Foreskin keratinocyte (primary cell): ENCODE measurements at places on chromosomes 6 and 20.

DNA sequence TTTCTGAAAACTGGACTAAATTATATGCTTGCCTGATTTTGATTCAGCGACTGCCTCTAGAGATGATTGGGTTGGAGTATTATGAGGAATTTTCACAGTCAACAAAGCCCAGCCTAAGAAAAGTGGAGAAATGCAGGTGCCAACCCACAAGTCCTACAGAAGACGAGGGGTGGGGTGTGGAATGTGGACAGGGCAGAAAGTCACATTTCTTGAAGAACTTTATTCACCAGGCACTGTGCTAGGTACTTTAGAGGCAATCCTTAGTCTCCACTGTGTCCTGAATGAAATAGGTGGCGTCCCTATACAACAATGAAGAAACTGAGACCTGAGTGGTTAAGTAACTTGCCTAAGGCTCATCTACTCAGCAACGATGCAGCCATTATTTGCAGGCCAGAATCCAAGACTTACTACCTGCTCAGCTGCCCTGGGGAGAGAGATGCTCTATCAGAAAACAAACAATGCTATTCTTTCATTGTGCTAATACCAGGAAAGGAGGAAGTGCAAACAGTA is 106.3 kb downstream of the RNF144B start:
- DNase-seq, result peak; percentile 12

DNA sequence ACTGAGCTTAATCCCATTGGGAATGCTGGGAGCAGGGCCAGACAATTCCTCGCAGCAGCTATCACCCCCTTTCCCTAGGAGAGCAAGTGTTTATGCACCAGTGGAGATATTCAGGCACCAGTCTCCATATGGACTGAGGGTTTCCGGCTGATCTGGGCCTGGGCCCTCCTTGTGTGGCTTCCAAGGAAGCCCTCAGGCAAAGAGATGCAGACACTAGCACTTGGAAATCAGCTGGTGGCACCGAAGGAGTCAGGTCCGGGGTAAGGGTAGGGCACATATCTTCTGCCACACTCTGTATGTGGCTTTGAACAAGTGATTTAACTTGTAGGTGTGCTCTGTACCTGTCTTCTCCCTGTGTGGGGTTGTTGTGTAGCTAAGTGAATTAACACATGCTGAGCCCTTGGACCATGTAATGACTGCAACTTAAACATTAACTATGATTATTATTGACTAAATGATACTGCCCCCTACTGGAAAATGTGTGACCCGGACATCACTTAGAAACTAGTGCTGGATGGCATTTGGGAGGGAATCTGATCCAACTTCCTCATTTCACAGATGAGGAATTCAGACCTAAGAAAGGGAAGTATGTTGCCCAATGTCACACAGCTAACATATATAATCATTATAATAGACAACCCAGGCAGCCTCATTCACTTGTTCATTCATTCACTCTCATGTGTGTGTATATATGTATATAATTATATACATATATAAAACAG is 19.3 kb upstream of the WFDC2 start:
- DNase-seq, result no peak

- DNase-seq, result peak; percentile 30
Measured at GRCh38 chr20:53656293-53657202, 62.9 kb upstream of the ZNF217 start.

- DNase-seq, result no peak
Measured at GRCh38 chr20:755941-756340, 12.4 kb downstream of the SLC52A3 start.

GRCh38 chr20:13325033-13325432 is 104.0 kb downstream of the ISM1 start:
- no peak for DNase-seq

- DNase-seq, result no peak
Measured at GRCh38 chr6:90403489-90404381, 107.1 kb upstream of the BACH2 start.

DNA sequence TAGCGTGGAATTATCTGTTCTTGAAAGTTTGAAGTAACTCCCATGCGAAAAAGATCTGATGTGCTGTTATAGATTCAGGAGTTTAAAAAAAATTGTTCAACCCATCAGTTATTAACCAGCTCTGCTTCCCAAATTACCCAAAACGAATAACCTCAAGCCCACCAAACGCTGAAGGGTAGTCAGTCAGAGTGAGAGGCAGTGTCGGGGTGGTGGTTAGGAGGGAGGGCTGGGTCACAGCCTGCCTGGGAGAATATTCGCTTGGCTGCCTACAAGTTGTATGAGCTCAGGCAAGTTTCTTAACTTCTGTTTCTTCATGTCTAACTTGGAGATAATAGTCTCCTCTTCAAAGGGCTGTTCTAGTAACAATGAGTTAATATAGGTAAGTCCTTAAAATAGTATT is 114.6 kb downstream of the JPH2 start:
- DNase-seq, result no peak

DNA sequence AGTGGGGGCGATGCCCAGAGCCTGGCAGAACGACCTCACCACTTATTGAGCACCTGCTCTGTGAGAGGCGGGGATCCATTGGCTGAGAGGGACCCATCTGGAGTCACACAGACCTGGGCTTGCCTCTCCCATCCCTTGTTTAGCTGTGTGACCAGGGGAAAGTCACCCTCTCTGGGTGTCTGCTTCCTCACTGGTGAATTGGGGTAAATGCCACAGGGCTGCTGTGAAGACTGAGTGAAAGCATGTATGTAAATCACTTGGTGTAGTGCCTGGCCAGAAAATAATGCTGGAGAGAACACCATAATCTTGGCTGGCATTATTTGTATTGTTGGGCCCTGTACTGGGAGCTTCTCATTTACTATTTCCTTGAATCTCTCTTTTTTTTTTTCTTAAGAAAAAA is 83.4 kb upstream of the PRL start:
- no peak for DNase-seq

GRCh38 chr6:52736145-52736544 is 27.1 kb downstream of the GSTA2 start:
- no peak for DNase-seq

GRCh38 chr20:44166008-44166407 is 21.0 kb downstream of the JPH2 start:
- DNase-seq, result peak; percentile 17

DNA sequence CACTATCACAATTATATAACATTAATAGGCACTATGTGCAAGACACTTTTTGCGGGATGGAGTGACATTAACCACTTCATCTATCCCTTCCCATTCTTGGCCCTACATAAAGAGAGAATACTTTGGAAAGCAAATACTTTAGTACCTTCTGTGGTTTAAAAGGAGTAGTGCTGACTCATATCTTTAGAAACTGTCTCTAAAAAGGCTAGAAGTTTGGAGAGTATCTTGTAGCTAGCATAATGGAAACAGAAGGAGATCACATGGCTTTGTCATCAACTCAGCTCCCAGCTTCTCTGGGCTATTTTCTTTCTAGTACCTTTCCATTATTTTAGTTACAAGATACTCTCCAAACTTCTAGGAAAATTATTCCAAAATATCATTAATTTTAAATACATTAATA is 157.5 kb downstream of the ADGRG6 start:
- DNase-seq, result no peak

DNA sequence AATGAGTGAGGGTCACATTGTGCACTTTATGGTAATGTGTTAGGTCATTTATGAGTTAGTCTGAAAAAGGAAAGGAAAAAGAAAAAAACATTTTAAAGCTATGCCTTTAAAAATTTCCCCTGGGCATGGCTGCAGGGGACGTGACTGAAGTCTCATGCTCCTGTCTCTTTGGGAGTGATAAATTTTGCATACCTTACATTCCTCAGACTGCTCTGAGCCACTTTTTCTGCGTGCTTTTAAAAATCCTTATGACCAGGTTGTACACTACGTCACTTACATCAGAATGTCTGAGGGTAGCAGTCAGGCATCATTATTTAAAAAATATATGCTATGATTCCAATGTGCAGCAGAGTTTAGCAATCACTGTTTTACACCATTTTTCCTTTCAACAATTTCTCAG is 121.2 kb downstream of the RFPL4B start:
- DNase-seq, result peak; percentile 79

- DNase-seq, result peak; percentile 39
Measured at GRCh38 chr6:96450082-96450769, 71.4 kb upstream of the UFL1 start.

GRCh38 chr20:14717134-14717999 is 380.0 kb upstream of the FLRT3 start:
- no peak for DNase-seq

GRCh38 chr6:18115356-18115755 is 7.1 kb downstream of the NHLRC1 start:
- DNase-seq, result peak; percentile 60

- DNase-seq, result no peak
Measured at GRCh38 chr20:4064144-4064909, 49.0 kb upstream of the RNF24 start.

DNA sequence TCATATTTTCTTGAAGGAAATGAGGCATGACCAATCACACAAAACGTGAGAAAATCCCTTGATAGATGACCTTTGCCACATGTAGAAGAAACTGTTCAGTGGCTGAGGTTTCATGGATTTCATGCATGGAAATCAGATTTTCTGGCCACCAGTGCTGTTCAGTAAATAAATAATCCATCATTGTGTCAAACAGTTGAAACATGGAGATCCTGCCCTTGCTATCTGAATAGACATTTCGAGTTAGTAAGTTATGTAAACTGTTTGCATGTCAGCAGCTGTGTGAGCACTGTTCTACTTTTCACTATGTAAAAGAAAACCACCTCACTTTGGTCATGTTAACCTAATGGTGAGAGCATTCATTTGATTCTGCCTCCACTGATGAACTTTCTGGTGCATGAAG is 793.9 kb upstream of the EPHA7 start:
- no peak for DNase-seq

DNA sequence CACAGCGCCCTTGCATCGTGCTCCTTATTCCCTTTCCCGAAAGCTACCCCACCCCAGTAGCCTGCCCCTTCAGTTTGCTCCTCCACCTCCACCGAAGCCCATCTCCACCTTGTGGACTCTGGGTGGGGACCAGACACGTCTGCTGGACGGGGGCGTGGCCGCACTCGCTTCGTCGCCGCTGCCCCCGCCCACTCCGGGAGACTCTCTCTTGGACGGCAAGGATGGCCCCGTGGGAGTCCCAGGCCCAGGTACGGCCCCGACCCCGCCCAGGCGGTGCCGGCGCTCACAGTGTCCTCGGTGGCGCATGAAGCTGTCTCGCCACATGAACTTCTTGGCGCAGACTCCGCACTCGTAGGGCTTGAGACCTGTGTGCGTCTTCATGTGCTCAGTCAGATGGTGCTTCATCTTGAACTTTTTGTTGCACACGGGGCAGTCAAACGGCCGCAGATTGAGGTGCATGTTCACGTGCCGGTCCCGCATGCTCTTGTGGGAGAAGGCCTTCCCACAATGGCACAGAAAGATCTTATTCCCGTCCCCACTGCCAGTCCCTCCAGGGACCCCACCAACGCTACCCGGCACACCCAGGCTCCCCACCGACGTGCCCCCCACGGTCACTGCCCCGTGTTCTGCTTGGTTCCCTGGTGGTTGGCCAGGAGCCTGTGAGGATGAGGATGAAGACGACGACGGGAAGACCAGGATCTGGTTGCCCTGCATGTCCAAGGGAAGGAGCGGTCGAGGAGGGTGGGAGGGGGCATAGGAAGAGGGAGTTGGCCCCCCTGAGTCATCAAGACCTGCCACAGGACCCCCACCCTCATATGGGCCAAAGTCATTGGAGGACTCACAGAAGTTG is 1.3 kb upstream of the TAPBP start:
- DNase-seq, result peak; percentile 54

GRCh38 chr20:62787321-62787720 is 9.0 kb upstream of the MRGBP start:
- DNase-seq, result no peak

DNA sequence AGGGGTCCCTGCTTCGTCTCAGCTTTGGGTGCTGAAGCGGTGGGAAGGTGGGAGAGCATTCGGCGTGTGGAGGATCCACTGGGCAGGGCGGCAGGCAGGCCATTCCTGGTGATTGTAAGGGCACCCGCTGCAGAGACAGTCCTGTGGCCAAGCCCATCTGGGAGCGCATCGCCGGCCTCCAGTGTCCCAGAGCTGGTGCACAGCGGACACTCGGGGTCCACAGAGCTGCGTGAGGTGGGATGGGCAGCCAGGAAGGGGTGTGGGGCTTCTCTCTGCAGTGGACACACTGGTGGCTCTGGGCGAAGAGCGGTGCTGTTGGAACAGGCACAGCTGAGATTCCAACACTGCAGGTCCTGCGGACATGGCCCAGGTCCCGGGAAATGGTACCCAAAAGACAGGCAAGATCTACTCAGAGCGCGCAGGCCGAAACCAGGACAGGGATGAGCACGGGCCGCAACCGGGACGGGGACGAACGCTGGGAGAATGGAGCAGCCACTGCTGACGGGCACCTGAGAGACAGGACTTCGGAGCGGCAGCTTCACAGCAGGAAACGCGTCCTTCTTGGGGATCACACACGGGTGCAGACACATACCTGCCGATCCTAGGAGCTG is 188.2 kb downstream of the ERMARD start:
- DNase-seq, result no peak

GRCh38 chr6:68657374-68658139 is 22.5 kb downstream of the ADGRB3 start:
- no peak for DNase-seq

- DNase-seq, result no peak
Measured at GRCh38 chr6:160971171-160971570, 20.4 kb upstream of the MAP3K4 start.

- no peak for DNase-seq
Measured at GRCh38 chr20:52787216-52787615, 184.9 kb upstream of the TSHZ2 start.

- no peak for DNase-seq
Measured at GRCh38 chr20:9577397-9577796, 63.0 kb downstream of the LAMP5 start.

DNA sequence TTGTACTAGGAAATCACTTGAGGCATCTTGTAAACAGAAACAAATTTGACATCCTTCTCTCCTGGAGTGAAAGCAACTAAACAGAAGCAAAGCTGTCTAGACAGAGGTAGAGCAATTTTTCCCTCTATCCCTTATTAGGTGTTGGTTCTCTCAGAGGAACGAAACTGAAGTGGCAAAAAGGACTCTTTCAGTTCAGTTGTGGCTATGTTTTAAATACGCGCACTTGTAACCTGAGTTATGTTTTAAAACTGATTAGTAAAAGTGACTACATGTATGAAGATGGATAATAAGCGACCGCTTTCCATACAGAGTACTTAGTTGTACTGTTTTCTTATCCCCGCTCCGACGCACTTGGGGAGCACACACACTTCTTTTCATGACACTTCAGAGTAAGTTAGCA is 551.0 kb downstream of the PHF3 start:
- DNase-seq, result no peak

- no peak for DNase-seq
Measured at GRCh38 chr6:42774201-42774600, 7.7 kb upstream of the BICRAL start.
